Kidney epithelial cell (primary cell): ENCODE measurements at places on chromosomes 1 and 21. TPM values are rescaled to one million over a fixed set of nuclear protein-coding genes. Genes with fewer than 3 reads are reported as not detected.

Gene LYPD8
- not detected in 2 replicates for total RNA-seq

Gene PAX7
- not detected in 2 replicates for total RNA-seq

Gene KRTAP19-6
- total RNA-seq, result not detected in 2 replicates

Gene F13B
- not detected in 2 replicates for total RNA-seq

Gene MPZ
- 0.14 and 0.54 TPM in 2 replicates for total RNA-seq

Gene IPO9
- 20.8 and 23.6 TPM in 2 replicates for total RNA-seq

Gene TNFRSF8
- 0.21 and 1.2 TPM in 2 replicates for total RNA-seq

Gene SLC37A1
- total RNA-seq, result 29.3 and 34.2 TPM in 2 replicates

Gene COA6
- 25.9 and 46.2 TPM in 2 replicates for total RNA-seq

Gene RPTN
- total RNA-seq, result not detected in 2 replicates

Gene HPDL
- total RNA-seq, result 0.58 and 3.1 TPM in 2 replicates

Gene KRTAP7-1
- total RNA-seq, result not detected in 2 replicates

Gene IFI44
- 3.5 and 7.0 TPM in 2 replicates for total RNA-seq

Gene GJC2
- total RNA-seq, result 0.21 and 0.38 TPM in 2 replicates

Gene MAP10
- 3.7 and 5.5 TPM in 2 replicates for total RNA-seq

Gene NCF2
- total RNA-seq, result 62.5 and 86.1 TPM in 2 replicates

Gene DIRAS3
- 0.38 TPM in 1 of 2 replicates, not detected in the other for total RNA-seq

Gene B4GALT3
- 39.4 and 45.7 TPM in 2 replicates for total RNA-seq

Gene CHI3L1
- total RNA-seq, result 1.5 and 2.1 TPM in 2 replicates

Gene OVAAL
- total RNA-seq, result not detected in 2 replicates

Gene RGS8
- total RNA-seq, result 0.04 TPM in 1 of 2 replicates, not detected in the other

Gene SUSD4
- total RNA-seq, result 0.84 and 1.8 TPM in 2 replicates

Gene RGS13
- not detected in 2 replicates for total RNA-seq

Gene FLAD1
- 53.0 and 60.9 TPM in 2 replicates for total RNA-seq

Gene RHD
- total RNA-seq, result not detected in 2 replicates

Gene ALPL
- 5.1 and 7.3 TPM in 2 replicates for total RNA-seq

Gene TMEM63A
- total RNA-seq, result 17.5 and 36.2 TPM in 2 replicates

Gene SERPINC1
- 0.25 TPM in 1 of 2 replicates, not detected in the other for total RNA-seq

Gene HCN3
- total RNA-seq, result 2.8 and 3.8 TPM in 2 replicates
